ENCODE measurements at places on chromosomes 2 and 18.

DNA sequence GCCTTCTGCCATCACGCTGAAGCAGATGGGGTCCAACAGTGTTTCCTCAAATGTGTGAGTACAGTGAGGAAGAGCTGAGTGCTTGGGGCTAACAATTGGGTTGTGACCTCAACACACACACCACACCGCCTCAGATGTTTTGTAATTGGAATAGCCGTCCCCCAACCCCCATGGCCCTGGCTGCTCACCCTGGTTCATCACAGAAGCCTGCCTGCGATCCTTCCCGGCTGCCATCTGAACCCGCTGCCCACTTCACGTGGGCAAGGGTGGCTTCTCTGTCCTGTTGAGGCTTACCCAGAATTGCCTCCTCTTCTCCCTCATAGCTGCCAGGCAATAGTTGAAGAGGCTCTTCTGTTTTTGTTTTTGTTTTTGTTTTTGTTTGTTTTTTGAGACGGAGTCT, 44.1 kb downstream of the TGOLN2 start:
- no peak for DNase-seq

DNA sequence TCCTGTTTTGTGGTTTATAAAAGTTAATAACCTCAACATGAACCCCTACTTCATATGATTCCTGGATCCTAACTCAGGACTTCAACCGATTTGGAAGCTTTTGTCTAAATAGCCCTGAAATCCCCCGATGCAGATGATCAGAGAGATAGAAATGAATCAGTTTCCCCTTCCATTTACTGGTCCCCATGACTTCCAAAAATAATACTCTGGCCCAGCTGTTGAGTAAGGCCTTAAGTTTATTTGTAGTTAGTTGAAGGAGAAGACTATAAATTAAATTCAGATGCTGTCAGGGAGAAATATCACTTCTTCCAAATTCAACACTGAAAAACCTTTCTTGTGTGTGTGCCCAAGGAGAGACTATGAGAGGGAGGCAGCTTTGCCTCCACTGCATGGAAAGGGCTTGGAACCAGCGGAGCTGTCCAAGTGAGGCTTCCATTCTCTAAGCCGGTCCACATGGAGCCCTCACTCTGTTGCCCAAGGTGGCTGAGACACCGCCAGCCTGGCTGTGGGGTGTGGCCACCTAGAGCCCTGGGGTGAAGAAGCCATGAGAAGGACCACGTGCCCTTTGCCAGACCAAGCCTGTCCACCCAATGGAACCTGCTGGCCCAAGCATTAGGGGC, 53.6 kb downstream of the PIEZO2 start:
- DNase-seq = no peak

GRCh38 chr2:7976206-7976605, 705.6 kb upstream of the ID2 start:
- DNase-seq = no peak

GRCh38 chr2:38131676-38132075, 55.7 kb upstream of the CYP1B1 start:
- DNase-seq = no peak

DNA sequence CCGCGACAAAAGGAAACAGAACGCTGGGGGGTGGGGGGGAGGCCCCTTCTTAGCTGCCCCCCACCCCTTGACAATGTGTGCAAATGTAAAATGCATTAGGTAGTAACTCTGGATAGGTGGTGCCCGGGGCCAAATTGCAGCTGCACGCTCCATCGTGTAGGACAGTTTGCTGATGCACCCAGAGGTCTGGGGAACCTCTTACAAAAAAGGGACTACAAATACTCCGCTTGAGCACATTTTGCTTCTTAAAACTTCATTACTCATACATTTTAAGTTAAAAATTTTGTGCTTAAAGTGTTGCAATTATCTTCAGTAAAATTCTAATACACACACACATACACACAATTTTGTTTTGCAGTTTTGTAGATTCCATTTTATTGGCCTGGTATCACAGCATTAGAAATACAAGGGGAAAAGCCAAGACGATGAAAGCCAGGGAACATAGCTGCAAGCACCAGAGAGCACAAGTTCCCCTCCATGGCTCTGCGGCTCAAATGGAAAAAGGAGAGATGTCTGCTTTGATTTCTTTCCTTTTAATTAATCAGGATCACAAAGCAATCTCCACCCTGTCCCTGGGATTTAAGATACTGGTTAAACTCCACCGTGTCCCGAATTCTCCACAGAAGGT, 582.1 kb downstream of the ZEB2 start:
- DNase-seq = no peak

DNA sequence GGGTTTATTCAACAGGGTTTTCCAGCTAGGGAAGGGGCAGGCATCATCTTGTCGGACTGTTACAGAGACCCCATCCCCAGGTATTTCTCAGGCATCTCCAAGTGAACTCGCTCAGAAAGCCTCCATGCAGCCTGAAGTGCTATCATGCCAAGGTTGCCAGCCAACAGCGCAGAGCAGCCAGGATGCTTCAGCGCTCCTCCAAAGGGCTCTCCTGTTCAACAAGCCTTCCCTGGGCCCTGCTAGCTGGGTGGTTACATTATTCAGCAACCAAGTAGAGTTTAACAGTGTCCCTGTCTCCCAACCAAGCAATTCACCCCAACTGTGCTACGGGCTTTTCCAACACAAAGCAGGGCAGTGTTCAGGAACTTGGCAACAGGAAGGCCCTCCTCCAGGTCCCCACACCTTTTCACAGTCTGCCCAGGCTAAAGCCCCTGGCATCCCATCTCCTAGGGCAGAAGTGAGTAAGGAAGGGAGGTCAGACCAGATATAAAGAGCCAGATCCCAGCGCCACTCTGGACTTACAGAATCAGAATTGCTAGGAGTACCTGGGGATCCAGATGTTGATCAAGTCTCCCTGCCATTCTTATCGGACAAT, 52.9 kb downstream of the ZBTB7C start:
- DNase-seq = no peak

Data from activated gamma-delta T cell treated with Interleukin-2 at 50 U/mL for 16 hours (primary cell).